ENCODE measurements at places on chromosomes 7 and 10. TPM values are rescaled to one million over a fixed set of nuclear protein-coding genes. Genes with fewer than 3 reads are reported as not detected.

The OR2A5 gene
- total RNA-seq: not detected

The DMBT1 gene
- total RNA-seq: not detected

The MYL7 gene
- total RNA-seq: 12.5 TPM

The SFTPA1 gene
- not detected for total RNA-seq

The ZNF736 gene
- not detected for total RNA-seq

The CASTOR2 gene
- total RNA-seq: 44.5 TPM

The C10orf143 gene
- 2.9 TPM for total RNA-seq

The MYO1G gene
- 0.69 TPM for total RNA-seq

The HOXA10 gene
- 13.1 TPM for total RNA-seq

The HMX2 gene
- not detected for total RNA-seq

The TWIST1 gene
- 120 TPM for total RNA-seq

The COBL gene
- 0.66 TPM for total RNA-seq

The GIMAP1 gene
- total RNA-seq: not detected

The DNAJC30 gene
- 13.1 TPM for total RNA-seq

The TMEM139 gene
- 7.9 TPM for total RNA-seq
